HuH-7 (cell line): ENCODE measurements at places on chromosomes 1 and 21.

- DNase-seq, result no peak
Observed at GRCh38 chr1:54298284-54299033, 98.5 kb downstream of the MRPL37 start.

GRCh38 chr21:34701726-34702125 is 32.9 kb downstream of the CLIC6 start:
- no peak for DNase-seq

DNA sequence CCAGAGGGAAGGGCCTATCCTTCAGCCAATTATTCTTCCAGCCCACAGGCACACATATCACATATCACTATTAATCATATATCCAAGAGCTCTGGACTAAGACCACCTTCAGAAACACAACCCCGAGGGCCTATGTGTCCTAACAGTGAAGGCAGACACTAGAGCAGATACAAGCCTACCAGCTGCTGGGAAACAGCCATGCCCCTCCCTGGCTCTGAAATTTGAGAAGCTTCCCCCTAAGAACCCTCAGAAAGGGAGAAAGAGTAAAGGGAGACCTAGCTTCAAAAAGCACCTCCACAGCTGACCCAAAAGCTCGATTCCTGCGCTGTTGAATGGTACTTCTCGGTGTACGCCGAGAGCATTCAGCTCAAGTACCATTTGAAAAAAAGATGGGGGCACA is 17.4 kb downstream of the CNN3 start:
- no peak for DNase-seq

DNA sequence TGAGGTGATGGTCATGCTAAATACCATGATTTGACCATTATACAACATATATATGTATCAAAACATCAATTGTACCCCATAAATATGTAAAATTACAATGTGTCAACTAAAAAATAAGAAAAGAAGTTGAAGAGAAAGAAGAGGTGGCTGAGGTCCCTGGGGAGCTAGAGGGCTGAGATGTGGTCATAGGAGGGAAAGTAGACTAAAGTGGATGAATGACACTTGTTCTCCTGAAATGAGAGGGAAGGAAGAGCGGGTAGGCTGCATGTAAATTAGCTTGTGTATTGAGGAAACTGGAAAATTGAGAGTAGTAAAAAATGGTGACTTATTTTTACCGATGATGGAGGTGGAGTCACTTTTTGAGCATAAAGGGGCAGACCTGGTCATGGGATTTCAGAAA is 117.0 kb downstream of the ST6GALNAC3 start:
- no peak for DNase-seq
